ENCODE measurements at places on chromosomes 7 and 10.

DNA sequence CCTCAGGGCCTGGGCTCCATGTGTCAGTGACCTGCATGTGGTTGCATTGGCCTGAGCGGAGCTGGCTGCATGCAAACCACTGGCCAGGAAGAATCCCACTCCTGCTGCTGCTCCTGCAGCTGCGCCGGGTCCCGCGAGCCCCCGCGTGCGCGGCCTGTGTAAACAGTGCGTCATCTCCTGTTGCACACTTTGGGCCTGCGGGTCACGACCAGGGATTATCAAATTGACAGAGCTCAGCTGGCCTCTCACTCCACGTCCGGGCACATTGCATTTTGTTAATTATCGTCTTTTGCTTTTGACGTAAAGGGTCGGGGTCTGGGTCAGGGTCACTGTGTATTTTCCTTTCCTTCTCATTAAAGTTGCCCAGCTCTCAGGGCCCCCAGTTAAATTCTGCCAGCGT is 132.6 kb downstream of the RGS10 start:
- peak; percentile 88 for DNase-seq

GRCh38 chr10:3776796-3777571 is 8.0 kb downstream of the KLF6 start:
- no peak for DNase-seq

DNA sequence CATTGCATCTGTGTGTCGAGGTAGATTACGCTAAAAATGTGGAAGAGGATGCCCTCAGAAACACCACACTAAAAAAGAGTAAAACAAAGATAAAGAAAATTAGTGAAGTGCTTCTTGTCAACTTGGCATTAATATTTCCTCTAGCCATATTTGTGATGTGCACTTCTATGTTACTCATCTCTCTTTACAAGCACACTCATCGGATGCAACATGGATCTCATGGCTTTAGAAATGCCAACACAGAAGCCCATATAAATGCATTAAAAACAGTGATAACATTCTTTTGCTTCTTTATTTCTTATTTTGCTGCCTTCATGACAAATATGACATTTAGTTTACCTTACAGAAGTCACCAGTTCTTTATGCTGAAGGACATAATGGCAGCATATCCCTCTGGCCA is 79.0 kb upstream of the SCIN start:
- DNase-seq = no peak

DNA sequence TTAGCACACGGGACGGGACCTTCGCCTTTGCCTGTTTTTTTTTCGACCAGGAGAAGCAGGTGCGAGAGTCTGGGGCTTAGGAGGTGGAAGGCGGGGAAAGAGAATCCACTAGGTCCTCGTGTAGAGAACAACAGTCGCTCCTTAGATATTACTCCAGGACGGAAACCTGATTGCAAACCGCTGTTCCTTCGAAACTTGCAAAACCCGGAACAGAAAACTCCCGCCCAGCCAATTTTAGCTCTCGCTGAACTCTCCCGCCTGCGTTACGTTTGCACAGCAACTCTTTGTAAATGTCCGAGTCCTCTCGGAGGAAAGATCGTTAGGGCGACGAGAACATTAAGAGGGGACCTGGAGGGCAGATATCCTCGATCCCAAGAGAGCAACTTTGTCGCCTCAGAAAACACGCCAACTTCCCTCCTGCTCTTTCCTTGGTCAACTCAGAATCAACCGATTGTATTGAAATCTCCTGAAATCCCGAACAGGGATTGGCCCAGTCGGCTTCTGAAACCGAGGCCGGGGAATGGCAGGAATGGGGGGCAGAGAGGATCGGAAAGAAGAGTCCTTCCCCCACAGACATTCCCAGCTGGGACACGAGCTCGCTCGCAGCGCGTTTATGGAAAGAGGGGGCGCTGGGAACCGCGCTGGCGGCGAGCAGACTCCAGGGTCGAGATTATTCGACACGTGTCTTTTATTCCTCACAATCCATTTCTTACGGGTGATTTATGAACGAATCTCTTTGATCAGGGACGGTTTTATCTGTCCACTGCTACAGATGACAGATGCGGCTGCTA is 9.9 kb downstream of the TWIST1 start:
- no peak for DNase-seq

GRCh38 chr7:51060536-51060935 is 256.1 kb downstream of the COBL start:
- no peak for DNase-seq
